ENCODE measurements at places on chromosomes 1 and 21.

GRCh38 chr1:64231153-64231552 lies 27.7 kb downstream of the UBE2U start:
- DNase-seq, result no peak

GRCh38 chr1:191876631-191877030 lies 281.6 kb upstream of the RGS18 start:
- no peak for DNase-seq

- DNase-seq, result peak; percentile 38
Observed at GRCh38 chr1:159067699-159068621, 8.6 kb downstream of the AIM2 start.

GRCh38 chr1:182626527-182626926 lies 22.3 kb upstream of the RGS16 start:
- DNase-seq, result no peak

GRCh38 chr1:235553112-235553551 lies 48.9 kb upstream of the B3GALNT2 start:
- no peak for DNase-seq

DNA sequence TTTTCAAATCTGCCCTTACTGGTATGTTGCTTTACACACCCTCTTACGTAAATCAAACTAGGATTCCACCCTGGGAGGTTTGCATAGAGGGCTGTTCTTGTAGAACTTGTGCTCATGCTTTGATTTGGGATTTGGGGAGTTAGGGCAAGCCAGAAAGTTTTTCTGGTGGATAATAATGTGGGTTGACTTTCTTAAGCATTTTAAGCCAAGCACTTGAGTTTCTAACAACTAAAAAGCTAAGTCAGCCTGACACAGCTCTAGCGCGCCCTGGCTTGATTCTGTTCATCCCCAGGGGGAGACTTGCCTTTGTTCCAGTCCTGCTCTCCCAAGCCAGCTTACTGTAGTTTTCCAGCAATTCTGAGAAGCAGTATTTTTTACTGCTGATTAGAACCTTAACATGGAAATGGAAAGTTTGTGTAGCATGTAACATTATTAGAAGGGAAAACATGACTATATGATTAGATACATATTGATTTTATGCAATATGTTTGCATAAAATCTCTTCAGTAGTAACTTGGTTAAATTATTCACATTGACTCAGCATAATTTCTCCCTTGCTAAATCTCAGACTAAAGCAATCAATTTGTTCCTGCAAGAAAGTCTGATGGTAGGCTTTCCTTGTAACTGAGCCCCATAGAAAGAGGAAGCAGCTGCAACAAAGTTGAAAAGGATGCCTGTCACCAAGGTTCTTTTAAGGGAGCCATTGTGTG lies 11.0 kb upstream of the PGD start:
- peak; percentile 14 for DNase-seq

DNA sequence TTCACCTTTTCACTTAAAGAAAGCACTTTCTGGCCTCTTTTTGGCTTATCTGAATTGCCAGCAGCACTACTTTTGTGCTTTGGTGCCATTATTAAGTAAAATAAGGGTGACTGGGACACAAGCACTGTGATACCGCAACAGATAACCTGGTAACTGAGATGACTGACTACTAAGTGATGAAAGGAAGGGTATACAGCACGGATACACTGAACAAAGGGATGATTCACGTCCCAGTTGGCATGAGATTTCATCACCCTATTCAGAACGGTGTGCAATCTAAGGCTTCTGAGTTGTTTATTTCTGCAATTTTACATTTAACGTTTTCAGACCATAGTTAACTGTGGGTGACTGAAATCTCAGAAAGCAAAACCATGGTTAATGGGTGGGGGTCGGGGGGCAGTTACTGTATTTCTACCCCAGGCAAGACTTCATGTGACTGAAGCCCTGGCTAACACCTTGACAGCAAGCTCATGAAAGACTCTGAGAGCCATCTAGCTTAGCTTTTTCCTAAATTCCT lies 102.8 kb downstream of the CLIC6 start:
- DNase-seq, result no peak

GRCh38 chr1:203625628-203626019 lies 1.0 kb upstream of the ATP2B4 start:
- DNase-seq, result peak; percentile 73

DNA sequence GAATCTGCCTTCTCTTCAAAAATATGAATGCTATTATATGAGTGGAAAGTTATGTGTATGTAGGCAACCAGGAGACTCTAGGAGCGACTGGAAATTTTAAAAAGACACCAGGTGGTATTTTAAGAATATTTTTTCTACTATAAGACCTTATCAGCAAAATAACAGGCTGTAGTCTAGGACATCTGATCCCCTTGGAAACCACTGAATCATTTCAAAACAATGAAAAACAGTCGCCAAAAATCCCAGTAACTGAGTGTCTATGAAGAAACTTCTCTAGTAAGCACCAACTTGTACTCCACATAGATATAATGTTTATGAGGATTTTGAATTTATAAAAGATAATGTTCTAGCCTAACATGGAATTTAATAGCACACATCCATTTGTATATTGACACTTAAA lies 358.5 kb downstream of the GPATCH2 start:
- DNase-seq, result no peak

GRCh38 chr1:98035602-98036002 lies 114.8 kb upstream of the DPYD start:
- DNase-seq, result no peak

DNA sequence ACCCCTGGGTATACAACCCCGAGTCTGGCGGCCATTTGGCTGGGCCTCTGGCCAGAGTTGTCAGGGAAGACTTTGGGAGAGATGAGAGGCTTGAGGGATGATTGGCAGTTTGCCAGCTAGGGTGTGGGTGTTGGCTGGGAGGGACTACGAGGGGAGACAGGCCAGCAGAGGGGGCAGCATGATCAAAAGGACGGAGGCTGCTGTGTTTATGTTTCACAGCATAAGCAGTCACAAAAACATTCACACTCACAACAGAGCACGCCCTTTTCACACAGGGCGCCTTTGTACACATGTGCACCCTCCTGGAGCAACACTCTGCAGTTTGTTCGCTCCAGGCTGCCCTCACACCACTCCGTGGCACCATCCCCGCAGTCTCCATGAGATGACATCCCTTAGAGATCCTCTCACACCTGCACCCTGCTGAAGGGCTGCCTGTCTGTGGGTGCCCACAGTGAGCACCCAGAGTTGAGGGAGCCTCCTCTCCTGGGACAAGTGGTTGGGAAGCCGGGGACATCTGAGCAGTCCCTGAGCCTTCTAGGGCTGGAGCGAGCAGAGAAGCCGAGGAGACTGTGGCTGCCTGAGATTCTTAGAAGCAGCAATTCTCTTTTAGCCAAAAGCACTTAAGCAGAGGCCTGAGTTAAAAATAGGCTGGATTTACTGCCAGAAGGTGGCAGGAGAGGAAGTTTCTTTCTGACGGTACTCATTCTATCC lies 15.4 kb downstream of the EFNA3 start:
- DNase-seq, result no peak

DNA sequence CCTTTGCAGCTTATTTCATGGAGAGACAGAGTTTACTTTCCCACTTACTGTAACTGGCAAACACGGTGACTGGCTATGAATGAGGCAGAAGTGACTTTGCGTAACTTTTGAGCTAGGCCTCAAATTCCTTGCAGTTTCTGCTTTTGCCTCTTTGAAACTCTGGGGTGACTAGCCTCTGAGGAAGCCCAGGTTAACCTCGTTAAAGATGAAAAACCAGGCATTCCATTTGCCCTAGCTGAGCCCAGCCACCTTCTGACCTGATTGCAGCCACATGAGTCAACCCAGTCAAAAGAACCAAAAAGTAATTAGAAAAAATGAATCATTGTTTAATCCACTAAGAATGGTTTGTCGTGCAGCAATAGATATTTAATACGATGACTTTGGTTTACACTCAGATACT lies 20.4 kb downstream of the PRMT6 start:
- no peak for DNase-seq

DNA sequence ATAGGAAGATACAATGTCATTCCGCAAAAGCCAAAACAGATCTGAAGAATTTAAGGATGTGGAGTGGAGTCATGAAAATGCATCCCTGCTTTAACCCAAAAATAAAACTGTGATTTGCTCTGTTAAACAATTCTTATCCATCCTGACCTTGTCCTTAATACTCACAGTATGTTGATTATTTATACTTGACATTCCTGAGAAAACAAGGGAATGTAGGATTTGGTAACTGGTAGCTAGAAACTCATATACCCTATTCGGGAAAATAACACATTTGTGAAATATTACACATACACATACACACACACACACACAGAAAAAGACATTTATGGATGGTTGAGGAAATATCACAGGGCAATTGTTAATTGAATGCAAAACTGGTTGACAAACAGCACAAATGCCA lies 80.2 kb downstream of the FMN2 start:
- no peak for DNase-seq

GRCh38 chr1:7149080-7149838 lies 364.0 kb downstream of the CAMTA1 start:
- no peak for DNase-seq

DNA sequence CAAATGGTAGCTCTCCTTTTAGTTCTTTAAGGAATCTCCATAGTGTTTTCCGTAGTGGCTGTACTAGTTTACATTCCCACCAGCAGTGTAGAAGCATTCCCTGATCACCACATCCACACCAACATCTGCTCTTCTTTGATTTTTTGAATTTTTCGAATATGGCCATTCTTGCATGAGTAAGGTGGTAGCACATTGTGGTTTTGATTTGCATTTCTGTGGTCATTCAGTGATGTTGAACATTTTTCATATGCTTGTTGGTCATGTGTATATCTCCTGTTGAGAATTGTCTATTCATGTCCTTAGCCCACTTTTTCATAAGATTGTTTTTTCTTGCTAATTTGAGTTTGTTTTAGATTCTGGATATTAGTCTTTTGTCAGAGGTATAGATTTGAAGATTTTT lies 84.6 kb upstream of the B3GALT2 start:
- DNase-seq, result no peak

GRCh38 chr1:17630048-17630830 lies 90.7 kb downstream of the ARHGEF10L start:
- DNase-seq, result peak; percentile 80
